NCI-H2107 (cell line): ENCODE measurements at places on chromosomes 7 and 10.
A peak's percentile ranks its signal among the peaks of the same experiment; 100 is the strongest.

- DNase-seq, result no peak
Observed at GRCh38 chr7:76247938-76248337, 46.2 kb downstream of the SRRM3 start.

DNA sequence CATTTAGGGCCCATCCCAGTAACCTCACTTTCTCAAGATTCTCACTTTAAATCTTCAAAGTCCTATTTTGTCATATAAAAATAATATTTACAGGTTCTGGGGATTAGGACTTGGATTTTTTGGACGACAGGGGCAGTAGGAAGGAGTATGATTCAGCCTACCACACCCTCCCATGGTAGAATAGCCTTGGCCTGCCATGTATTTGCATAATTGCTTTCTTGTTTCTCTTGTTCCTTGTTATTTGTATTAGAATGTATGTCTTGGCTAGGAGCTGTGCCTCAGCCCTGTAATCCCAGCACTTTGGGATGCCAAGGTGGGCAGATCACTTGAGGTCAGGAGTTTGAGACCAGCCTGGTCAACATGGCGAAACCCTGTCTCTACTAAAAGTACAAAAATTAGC lies 92.5 kb downstream of the ELAPOR2 start:
- DNase-seq, result no peak

GRCh38 chr10:31855033-31855432 lies 73.6 kb downstream of the ARHGAP12 start:
- no peak for DNase-seq

DNA sequence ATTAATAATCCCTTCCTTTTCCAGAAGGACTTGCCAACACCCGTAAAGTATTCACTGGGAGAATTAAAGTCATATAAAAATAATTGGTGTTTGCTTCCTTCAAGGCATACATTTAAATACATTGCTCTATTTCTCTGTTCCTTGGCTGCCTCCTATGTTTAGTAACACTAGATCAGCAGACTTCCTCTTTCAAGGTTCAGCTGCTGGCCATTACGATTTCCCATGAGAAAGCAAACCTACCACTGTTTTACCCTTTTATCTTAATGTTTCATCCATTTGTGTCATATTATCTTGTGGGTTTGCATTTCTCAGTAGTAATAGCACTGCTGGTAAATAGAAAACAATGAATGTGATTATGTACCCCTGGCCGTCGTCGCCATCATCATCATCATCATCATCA lies 313.8 kb upstream of the BMPER start:
- DNase-seq, result no peak

DNA sequence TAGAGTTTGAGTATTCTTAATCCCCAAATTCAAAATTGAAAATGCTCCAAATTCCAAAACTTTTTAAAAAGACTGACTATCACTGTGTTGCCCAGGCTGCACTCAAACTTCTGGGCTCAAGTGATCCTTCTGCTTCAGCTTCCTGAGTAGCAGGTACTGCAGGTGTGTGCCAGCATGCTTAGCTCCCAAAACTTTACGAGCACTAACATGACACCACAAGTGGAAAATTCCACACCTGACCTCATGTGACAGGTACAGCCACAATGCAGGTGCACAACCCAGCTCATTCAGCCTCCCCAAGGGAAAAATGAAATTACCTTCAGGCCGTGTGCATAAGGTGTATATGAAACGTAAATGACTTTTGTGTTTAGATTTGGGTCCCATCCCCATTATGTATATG lies 16.5 kb downstream of the CDC123 start:
- peak; percentile 16 for DNase-seq

DNA sequence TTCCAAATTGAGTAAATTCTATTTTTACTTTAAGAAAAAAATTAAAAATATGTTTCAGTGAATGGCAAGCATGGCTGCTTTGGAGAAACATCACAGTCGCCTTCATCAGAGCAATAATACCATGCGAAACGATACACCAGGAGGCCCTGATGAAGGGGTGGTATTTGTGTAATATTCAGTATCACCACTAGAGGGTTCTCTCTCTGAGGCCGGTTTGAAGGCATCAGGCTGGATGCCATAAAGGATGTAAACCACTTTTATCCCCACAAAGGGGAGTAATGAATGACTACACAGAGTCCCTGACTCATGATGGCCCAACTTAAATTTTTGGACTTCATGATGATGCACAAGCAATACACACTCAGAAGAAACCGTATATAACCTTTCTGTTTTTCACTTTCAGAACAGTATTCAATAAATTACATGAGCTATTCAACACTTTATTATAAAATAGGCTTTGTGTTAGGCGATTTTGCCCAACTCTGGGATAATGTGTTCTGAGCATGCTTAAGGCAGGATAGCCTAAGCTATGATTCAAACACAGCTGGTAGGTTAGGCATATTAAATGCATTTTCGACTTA lies 95.5 kb downstream of the PPP1R17 start:
- DNase-seq, result peak; percentile 17

DNA sequence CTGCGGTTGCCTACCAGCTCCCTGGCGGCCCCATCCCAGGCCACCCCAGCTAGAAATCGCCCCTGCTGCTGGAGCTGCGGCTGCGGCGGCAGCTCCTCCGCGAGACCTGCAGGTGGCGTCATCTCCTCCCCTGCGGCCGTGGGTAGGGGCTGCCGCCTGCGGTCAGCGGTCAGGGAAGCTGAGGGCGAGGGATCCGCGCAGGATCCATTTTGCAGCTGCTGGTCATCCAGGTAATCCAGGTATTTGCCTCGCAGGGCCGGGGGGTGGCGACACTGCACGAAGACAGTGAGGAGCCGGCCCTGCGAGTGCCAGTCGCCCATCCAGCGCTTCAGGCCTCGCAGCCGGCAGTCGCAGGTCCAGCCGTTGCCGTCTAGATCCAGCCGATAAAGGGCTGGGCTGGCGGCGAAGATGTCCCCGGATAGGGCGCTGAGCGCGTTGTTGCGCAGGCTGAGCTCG lies 1.5 kb downstream of the TRIL start:
- DNase-seq, result peak; percentile 70

DNA sequence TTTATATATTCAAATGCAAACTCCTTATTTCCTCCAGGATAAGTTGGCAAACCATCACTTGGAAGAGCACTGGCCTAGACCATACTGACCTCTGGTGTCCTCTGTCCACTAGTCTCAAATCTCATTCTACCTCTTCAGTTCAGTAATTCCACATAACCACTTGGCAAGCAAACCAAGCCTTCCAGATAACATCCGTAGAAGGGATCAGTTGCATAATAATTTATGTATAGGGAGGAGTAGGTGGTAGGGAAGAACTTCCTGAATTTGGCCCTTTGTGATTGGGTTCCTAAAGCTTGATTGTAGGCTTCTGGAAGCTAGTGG lies 55.0 kb downstream of the WAC start:
- no peak for DNase-seq

DNA sequence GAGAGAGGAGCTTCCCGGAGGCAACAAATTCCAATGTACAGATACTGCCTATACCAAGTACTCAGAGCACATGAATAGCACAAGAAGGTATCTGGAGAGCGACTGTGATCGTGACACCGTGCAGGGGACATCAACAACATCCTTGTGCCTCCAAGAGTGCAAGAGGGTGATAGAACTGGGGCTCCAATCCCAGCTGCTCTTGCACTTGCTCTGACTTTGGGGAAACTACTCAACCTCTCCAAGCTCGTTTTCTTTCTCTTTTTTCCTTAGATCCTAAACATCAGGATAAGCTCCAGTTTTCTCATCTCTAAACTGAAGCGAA lies 12.1 kb downstream of the RFC2 start:
- DNase-seq, result no peak

DNA sequence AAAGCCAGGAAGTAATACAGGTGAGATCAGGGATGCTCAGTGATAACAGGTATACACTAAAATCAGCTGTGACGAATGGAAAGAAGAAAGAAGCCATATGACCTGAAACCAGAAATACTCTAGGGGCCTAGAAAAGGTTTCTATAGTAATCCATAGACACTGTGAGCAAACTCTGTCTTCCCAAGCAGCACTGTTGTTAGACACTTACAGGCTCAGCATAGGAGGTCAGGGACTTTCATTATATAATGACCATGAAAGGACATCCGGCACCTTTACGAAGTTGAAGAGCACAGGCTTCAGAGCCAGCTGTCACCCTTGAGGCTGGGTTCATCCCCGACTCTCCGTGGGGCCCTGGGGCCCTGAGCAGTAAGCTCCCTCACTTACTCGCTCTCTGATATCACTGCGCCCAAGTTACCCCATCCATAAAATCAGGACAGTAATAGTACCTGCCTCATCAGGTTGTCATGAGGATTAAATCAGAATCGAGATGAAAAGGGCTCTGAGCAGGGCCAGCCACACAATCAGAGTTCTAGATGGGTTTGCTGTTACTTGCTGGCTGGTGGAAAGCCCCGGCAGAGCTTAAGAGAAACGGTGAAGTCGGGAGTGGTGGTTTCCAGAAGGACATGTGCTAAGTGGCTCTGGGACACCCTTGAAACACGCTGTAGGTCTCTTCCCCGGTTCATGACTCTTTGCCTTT lies 79.5 kb downstream of the ITIH5 start:
- DNase-seq, result no peak

DNA sequence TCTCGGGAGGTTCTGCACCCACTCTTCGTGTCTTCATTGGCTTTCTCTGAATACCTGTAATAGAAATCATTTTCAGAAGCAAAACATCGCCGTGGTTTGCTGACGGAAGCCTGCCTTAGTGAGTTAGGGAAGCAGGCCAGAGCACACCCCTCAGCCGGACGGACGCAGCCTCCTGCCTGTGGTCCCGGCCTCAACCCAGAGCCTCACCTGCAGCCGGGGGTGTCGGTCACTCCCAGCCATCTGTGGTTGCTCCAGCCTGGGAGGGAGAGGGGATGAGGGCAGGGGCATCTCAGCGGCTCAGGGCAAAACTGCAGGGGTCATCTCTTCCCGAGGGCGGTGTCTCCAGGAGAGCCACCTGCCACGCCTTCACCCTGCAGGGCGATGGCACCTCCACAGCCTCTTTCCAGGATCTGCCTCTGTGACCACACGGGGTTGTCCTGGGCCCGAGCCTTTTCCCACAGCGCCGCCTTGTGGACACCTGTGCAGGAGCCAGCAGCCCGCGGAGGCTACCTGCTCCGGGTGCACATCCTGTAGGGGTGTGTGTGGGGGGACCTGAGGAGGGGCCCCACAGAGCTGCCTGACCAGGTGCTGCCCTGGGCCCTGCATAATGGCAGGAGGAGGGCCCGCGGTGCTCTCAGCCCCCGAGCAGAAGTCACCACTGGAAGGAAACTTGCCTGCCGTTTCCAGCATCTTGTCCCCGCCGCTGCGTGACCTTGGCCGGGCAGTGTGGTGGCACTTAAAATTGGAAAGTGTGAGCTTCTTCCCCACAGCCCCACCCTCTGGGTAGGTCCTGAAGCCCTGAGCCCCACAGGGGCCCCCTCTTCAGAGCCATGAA lies 21.6 kb upstream of the AP5Z1 start:
- DNase-seq, result peak; percentile 85

GRCh38 chr10:16828114-16828568 lies 10.9 kb upstream of the RSU1 start:
- DNase-seq, result no peak

DNA sequence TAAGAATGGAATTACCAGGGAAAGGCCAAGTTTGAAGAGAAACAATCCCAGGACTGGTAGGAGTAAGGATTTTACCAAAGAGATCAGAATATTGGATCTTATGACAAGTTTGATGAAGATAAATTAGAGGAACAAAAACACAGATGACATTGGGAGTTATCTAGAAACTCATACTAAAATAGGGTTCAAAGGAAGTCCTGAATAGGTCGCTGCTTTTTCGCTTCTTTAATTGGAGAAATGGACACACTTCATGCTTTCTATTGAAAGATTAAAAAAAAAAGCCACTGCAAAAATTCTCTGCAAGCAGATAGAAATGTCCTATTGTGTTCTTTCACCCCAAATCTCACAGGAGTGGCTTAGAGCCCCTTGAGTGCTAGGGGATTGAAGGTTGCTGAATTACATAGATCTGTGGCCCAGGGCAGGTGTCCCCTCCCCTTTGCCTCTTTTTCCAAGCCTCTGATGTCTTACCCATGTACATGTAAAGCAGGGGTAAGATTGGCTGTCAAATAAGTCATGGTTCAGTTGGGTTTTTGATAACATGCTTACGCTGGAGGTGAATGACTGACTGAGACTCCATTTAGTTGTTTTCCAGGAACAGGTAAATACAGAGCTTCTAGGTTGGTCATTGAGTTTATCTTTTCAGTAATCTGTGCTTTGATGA lies 152.0 kb downstream of the OR13A1 start:
- no peak for DNase-seq

DNA sequence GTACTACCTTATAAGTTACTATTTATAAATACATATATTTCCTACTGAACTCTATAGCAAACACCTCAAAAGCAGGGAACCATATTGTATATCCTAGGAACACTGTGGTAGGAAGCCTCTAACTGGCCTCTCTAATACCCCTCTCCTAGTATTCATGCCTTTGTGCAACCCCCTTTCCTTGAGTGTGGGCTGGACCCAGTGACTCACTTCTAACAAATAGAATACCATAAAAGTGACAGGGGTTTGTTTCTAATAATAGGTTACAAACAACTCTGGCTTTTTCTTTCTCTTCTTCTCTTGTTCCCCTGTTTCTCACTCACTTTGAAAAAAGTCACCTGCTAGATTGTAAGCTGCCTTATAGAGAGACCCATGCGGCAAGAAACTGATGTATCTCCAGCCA lies 51.6 kb upstream of the MACC1 start:
- no peak for DNase-seq

GRCh38 chr7:37259319-37259821 lies 189.3 kb downstream of the ELMO1 start:
- no peak for DNase-seq

DNA sequence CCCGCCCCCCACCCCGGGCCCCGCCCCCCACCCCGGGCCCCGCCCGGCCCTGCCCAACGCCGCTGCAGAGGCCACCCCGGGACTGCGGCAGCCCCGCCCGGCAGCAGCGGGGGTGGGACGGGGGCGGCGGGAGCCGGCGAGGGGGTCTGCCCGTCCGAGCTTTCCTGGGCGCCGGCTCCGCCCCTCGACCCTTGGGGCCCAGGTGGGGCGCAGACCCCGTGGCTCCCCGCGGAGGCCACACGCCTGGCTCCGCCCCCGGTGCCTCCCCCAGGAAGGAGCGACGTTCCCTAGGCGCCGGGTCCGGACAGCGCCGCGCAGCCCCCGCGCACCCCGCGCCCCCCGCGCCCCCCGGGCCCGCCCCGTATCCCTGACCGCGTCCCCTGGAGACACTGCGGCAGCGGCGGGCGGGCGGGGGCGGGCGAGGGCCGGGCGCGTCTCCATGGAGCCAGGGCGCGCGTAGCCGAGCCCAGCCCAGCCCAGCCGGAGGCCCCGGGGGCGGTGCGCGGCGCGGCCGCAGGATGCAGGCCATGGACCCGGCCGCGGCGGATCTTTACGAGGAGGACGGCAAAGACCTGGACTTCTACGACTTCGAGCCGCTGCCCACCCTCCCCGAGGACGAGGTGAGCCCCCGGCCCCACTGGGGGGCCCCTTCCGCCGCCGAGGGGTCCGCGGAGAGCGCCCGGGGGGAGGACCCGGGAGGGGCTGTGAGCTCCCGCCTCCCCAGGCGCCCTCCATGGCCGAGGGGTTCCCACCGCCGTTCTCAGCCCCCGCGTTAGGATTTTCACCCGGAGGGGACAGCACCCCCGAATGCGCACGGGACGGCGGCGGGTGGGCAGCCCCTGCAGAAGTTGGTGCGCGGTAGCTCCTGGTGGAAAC lies at the start of gene KNDC1:
KNDC1 (plus strand) TSS at position 270 of the 876 bp plus-strand sequence; CDS start at position 519, 249 bp downstream.
- no peak for DNase-seq
